ENCODE measurements at places on chromosomes 5 and 9. TPM values are rescaled to one million over a fixed set of nuclear protein-coding genes. Genes with fewer than 3 reads are reported as not detected.

DNA sequence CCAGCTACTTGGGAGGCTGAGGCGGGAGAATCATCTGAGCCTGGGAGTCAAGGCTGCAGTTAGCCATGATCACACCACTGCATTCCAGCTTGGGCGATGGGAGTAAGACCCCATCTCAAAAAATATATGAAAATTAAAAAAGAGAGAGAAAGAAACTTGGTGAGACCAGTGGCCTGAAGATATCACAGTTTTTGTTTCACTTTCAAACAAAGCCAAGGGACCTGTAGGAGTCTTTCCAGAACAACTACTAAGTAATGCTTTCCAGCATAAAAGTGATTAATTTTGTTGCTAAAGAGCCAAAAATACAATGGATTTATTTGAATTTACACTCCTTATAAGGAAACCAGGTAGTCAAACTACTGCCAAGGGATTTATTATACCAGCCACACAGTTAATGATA is 23.5 kb downstream of the GKAP1 start:
- no peak for DNase-seq

- peak; percentile 94 for DNase-seq
Observed at GRCh38 chr9:111957856-111958631, 61.4 kb downstream of the UGCG start.

GRCh38 chr9:78215706-78216105 is 20.2 kb upstream of the CEP78 start:
- peak; percentile 62 for DNase-seq

- DNase-seq, result peak; percentile 78
Observed at GRCh38 chr5:5363045-5363444, 59.4 kb upstream of the ICE1 start.

DNA sequence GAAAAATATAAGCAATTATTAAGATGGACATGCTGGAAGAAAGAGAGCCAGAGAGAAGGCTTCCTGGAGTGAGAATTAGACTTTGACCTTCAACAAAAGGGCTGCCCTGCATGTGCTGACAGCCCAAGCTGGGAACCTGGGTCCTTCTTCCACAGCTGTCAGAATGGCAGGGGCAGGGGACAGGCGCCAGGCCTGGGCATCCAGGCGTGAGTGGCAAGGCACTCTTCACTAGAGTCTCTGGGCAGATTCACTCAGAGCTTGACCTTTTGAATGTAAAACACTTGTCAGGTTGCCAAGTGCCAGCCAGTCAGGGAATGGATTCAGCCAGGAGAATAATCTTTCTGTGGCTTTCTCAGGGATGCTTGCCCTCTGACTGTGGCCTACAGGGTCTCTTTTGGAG is 119.1 kb upstream of the CLINT1 start:
- peak; percentile 37 for DNase-seq

DNA sequence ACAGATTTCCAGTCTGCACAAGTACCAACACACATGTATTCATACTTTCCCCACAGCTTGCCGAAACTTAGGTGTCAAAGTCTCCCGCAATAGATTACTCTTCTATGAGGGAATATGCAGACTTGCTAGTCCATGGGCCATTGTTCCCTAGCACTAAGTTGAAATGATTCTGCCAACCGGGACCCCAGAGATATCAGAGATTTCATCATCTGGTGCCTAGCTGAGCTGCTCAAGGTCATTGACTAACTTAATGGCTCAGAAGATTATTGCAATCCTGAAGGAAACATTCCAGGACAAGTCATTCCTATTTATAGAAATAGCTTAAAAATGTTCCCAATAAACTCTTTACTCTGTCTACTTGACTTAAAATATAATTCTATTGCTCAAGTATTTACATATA is 202.6 kb downstream of the PIK3R1 start:
- DNase-seq, result no peak

DNA sequence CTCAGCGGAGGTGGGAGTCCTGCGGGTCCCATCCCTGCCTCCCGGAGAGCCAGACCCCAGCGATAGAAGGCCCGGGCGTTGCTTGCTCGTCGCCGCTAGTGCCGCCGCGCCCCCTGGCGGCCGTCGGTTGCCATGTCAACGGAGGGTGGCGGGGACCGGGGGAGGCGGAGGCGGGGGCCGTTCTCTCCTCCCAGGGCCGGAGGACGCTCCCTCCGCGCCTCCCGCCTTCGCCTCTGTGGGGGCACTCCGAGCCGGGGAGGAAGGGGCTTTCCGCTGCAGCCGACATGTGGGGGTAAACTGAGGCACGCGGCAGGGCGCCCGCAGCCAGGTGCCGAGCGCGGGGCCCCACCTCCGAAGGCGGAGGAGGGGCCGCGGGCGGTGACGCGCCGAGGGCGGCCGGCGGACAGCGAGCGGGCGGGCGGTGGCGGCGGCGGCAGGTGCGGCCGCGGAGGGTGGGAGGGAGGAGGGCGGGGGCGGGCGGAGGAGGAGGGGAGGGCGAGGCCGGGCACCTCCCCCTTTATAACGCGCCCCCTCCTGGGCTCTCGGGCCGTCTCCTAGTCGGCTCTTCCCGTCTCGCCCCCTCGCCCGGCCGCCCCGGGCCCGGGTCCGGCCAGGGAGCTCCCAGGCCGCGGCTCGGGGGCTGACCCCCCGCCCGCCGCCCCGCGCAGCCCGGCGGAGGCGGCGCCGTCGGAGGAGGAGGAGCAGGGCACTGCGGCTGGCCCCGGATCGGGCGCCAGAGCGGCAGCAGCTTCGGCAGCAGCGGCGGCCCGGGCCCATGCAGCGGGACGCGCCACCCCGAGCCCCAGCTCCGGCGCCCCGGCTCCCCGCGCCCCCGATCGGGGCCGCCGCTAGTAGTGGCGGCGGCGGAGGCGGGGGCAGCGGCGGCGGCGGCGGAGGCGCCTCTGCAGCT is 556 bp upstream of the CDK9 start:
- peak; percentile 74 for DNase-seq

- DNase-seq, result no peak
Observed at GRCh38 chr9:117779760-117780159, 75.6 kb downstream of the TLR4 start.

- no peak for DNase-seq
Observed at GRCh38 chr9:97627624-97628023, 5.5 kb downstream of the TSTD2 start.

DNA sequence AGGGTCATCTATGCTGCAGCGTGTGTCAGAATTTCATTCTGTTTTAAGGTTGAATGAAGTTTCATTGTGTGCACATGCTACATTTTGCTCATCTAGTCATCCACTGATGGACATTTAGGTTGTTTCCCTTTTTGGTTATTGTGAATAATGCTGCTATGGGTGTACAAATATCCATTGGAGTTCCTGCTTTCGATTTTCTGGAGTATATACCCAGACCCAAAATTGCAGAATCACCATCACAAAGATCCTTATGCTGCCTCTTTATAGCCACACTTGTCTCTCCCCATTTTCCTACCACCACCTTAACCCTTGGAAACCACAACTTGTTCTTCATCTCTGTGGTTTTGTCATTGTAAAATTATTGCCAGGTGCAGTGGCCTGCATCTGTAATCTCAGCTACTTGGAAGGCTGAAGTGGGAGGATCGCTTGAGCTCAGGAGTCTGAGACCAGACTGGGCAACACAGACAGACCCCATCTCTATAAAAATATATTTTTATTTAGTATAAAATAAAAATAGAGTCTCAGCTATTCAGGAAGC is 166.2 kb downstream of the HSD17B3 start:
- DNase-seq, result no peak

DNA sequence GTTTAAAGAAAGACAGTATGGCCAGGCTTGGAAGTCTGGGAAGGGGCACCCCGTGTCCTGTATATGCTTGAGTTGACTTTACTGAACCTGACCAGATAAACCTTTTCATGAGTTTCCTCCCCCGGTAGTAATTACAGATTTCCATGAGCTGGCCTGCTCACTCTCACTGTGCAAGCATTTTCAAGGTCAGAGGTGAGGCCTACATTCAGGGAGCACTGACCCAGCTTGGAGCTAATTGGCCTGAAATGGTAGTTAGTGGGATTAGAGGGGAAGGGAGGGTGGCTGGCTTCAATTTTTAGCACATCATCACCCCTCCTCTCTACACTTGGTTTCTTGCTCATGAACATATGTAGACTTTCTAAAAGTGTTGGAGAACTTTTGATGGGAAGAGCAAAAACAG is 99.2 kb downstream of the PSAT1 start:
- DNase-seq, result no peak

GRCh38 chr9:132443951-132444607 is 34.1 kb downstream of the CFAP77 start:
- DNase-seq, result peak; percentile 4

GRCh38 chr9:3323714-3324113 is 202.1 kb downstream of the RFX3 start:
- no peak for DNase-seq

- DNase-seq, result no peak
Observed at GRCh38 chr5:87924436-87924835, 344.2 kb downstream of the TMEM161B start.

DNA sequence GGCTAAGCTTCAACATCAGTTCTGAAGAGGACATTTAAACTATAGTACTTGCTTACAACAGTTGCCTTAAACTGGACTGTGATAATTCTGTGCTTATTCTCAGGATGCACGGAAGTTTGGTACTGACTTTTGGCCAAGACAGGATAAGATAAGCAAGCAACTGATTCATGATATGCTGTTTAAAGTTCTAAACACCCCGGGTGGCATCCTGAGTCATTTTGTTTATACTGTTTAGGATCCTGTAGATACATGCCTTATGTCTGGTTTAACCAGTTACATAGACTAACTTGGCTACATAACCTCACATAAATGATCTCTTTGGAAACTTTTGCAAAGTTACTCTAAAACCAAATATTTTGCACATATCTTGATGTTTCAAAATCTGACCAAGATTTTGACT is 95.9 kb downstream of the CDH9 start:
- peak; percentile 72 for DNase-seq

- peak; percentile 72 for DNase-seq
Observed at GRCh38 chr9:112569186-112569585, 82.6 kb downstream of the KIAA1958 start.

DNA sequence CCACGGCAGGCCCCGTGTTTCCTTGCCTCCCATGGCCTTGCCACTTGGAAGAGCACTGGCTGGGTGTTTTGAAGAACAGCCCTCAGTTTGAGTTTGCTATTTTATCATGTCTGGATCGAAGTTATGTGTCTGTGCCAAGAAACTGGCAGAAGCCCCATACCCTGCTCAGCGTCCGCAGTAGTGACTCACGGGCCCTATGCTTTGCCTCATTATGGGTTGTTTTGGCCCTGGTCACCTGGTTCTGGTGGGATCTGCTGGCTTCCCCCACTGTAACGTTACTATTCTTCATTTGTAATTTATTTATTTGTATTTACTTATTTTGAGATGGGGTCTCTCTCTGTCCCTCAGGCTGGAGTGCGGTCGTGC is 42.3 kb upstream of the NKD2 start:
- no peak for DNase-seq

DNA sequence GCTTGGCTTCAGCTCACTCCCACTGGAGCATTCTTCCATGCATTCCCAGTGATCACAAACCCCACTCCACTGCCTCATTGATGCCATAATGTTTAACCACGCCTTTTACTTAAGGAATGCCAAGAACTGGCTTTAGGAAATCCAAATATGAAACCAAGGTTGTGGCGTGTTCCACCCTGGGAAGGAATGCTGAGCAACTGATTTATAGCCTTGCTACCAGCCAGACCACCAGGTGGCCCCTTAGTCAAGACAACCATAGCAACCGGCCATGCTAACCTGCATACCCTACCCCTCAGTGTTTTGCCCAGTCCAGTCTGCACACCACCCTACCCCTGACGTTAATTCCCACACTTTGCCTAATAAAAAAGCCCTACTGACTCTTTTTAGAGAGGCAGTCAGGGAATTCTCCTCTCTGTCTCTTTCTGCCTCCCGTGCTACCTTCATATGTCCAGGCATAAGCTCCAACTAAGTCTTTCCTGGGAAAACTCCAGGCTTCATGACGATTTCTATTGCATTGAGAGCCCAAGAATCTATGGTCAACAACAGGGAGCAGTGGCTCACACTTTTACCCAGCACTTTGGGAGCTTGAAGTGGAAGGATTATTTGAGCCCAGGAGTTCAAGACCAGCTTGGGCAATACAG is 27.0 kb upstream of the PRRC2B start:
- peak; percentile 49 for DNase-seq

- no peak for DNase-seq
Observed at GRCh38 chr9:72905514-72906480, 47.1 kb downstream of the ALDH1A1 start.

DNA sequence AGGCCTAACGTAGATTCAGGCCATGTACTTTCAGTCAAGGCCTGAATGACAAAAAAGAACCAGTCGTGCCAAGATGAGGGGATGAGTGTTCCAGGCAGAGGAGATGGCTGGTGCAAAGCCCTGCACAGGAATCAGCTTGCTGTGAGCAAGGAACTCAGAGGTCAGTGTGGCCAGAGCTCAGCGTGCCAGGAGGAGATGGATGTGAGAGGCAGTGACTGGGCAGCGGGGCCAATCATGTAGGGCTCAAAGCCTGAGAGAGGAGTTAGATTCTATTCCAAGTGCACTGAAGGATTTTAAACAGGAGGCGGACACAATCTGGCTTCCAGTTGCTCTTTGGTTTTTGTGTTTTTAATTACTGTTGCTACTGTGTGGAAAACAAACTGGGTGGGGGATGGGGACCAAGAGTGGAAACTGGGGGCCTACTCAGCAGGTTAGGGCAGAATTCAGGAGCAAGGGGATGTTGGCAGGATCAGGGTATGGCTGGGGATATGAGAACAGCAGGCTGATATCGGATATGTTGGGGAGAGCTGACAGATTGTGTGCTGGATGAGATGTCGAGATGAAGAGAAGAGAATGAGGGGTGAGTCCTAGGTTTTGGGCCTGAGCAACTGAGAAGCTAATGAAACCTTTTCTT is 64.3 kb downstream of the ANGPTL2 start:
- DNase-seq, result no peak

DNA sequence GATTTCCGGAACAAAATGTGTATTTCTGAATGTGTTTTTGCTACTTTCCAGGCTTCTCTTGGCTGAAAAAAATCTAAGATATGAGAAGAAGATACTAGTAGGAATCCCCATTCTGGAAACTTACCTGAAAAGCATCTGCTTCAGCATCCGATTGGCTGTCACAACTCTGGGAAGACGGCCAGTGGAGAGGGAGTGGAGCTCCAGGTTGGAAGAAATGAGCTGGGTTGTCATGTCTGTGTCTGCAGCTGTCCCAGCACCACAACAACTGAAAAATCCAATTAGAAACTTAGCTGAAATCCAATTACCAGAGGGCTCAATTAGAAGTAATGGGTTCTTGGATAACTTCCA is 3.0 kb downstream of the PSMB7 start:
- peak; percentile 63 for DNase-seq

GRCh38 chr5:150295741-150296486 is 6.3 kb upstream of the CAMK2A start:
- no peak for DNase-seq

GRCh38 chr9:107895501-107896001 is 406.0 kb upstream of the KLF4 start:
- no peak for DNase-seq

GRCh38 chr5:96090215-96090614 is 128.6 kb upstream of the ELL2 start:
- DNase-seq, result peak; percentile 52

- DNase-seq, result no peak
Observed at GRCh38 chr9:89491694-89492093, 6.2 kb downstream of the SEMA4D start.

PCDHA9 gene
- not detected for total RNA-seq

LHX6 gene
- 0.05 TPM for total RNA-seq

EPB41L4B gene
- 4.7 TPM for total RNA-seq

TNIP1 gene
- total RNA-seq, result 116 TPM

RALGPS1 gene
- 3.6 TPM for total RNA-seq

LECT2 gene
- total RNA-seq, result not detected

IFNA1 gene
- not detected for total RNA-seq

SV2C gene
- not detected for total RNA-seq

ENTREP1 gene
- not detected for total RNA-seq

C9orf43 gene
- 1.1 TPM for total RNA-seq

All from M059J (cell line).